ENCODE measurements at places on chromosomes 3 and 15. TPM values are rescaled to one million over a fixed set of nuclear protein-coding genes. Genes with fewer than 3 reads are reported as not detected.

RLBP1 gene
- polyA plus RNA-seq = not detected

AMT gene
- 8.2 TPM for polyA plus RNA-seq

UACA gene
- polyA plus RNA-seq = not detected

TFDP2 gene
- 96.2 TPM for polyA plus RNA-seq

ALPK3 gene
- not detected for polyA plus RNA-seq

PDCD7 gene
- 14.4 TPM for polyA plus RNA-seq

WDR76 gene
- polyA plus RNA-seq = 8.9 TPM

CCR9 gene
- not detected for polyA plus RNA-seq

SAMD7 gene
- polyA plus RNA-seq = not detected

DPP8 gene
- 33.1 TPM for polyA plus RNA-seq

DNA sequence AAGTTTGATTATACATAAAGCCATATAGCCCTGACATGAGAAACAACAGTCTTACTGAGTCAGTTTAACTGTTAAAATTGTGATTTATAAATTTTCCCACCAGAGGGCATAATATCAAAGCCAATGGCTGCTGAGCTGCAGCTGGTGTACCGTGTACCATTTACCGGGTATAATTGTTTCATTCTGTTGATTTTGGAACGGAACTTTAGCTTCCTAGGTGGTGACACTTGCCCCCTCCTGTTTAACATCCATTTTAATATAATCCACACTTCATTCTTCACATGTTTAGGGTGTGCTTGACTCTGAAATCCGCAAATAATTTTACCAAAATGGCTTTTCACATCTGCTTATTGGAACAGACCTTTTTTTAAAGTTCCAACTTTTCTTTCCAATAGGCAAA, 72.8 kb downstream of the SLC9A9 start:
- peak; percentile 9 for DNase-seq

DNA sequence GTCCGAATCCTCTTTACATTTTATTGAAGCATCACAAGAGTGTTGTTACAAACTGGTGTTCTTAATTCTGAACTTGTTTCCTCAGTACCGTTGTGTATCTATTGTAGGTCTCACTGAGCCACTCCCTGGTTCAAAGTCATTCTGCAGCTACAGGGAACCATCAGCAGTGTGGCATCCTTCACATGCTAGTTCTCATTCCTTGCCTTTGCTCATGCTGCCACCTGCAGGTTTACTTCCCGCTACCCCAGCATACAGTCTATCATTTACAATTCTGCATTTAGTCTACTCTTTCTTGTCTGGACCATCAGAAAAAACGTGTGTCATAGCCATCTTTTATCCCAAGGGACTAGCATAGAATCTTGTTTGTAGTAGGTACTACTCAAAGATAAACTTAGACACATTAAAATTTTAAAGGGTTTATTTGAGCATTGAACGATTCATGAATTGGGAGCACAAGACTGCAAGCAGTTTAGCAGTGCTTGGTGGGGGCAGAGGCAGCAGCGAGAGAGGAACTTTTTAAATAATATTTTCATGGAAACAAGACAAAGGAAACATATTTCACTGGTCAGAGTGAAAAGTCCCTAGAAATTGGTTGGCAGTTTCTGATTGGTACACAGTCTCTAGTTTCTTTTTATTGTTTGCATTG, 402.1 kb downstream of the CADM2 start:
- no peak for DNase-seq

GRCh38 chr15:39914977-39915376, 5.1 kb downstream of the GPR176 start:
- no peak for DNase-seq

- no peak for DNase-seq
Observed at GRCh38 chr3:85342915-85343314, 384.1 kb downstream of the CADM2 start.

- DNase-seq = no peak
Observed at GRCh38 chr15:25408929-25409328, 29.9 kb downstream of the UBE3A start.

DNA sequence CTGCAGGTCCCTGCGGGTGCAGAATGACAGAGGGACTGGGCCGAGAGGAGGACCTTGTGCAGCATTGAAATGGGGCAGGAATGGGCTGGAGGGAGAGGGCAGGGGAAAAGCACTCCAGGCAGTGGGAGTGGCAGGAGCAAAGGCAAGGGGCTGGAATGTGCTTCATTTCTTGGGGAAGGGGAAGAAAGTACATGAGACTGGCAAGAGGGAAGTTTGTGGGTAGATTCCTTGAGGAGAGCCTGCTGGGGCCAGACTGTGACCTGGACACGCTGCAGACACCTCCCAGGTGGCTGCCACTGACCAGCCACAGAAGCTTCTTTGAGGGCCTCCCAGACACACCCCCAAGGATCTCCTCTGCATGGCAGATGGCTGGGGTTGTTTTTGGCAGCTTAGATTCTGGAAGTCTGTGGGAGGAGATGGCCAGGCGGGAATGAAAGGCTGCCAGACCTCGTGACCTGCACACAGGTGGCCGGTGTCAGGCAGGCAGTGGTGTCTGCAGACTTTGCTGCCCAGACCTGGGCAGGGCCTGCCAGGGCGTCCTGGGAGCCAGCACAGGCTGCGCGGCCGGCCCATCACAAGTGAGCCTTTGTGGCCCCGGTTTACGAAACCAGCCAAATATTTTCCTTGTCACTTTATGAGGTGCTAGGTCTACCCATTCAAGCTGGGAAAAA, 53.1 kb downstream of the SPSB4 start:
- DNase-seq = no peak

DNA sequence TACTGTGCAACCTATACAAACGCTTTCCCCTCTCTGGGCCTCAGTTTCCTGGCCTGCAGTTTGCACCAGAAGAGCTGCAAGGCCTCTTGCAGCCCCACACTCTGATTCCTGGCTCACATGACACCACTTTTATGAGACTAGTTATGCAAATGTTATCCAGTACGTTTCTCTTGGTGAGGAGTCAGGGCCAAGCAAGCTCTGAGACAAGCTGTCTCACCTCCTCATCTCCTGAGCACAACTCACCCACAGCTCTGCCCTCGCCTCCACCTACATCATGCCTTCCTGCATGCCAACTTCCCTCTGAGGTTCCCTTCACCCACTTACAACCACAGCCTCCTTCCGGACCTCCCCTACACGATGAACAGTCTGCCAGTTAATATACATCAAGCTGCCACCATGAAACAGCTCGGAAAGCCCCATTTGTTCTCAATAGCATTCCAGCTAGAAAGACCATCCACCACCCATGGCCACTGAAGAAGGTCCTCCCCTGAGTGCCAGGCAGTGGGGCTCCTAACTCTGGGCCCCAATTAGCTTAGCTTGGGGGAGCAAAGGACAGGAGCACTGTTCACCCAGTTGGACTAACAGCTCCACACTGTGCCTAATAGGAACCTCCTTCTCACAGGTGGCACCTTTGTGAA, 25.0 kb downstream of the CRYGS start:
- peak; percentile 78 for DNase-seq

DNA sequence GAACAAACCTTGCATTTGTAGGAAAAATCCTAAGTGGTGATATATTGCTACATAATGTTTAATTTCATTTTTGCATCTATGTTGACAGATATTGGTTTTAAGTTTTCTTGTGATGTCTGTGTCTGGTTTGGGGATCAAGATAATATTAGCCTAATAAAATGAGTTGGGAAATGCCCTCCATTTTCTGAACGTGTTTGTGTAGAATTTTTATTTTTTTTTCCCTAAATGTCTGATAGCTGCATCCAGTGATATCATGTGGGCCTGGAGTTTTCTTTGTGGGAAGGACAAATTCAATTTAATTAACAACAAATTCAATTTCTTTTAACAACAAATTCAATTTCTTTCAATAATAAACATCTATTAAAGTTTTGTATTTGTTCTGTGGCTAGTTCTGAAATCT, 35.1 kb downstream of the NEDD4 start:
- no peak for DNase-seq

- no peak for DNase-seq
Observed at GRCh38 chr15:80556694-80557367, 138.3 kb upstream of the ABHD17C start.

- no peak for DNase-seq
Observed at GRCh38 chr3:71537211-71537611, 46.3 kb downstream of the FOXP1 start.

DNA sequence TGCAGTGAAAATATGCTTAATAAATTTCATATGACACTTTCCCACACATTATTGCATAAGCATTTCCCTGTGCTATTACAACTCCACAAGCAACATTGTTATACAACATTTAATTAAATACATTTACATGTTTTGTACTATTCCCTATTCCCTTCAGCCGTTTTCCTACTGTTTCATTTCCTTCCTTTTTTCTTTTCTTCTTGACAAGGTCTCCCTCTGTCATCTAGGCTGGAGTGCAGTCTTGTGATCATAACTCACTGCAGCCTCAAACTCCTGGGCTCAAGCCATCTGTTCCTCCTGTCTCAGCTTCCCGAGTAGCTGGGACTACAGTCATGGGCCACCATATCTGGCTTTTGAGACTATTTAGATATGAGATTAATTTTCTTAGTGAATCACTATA, 254.7 kb downstream of the NFKBIZ start:
- DNase-seq = no peak

DNA sequence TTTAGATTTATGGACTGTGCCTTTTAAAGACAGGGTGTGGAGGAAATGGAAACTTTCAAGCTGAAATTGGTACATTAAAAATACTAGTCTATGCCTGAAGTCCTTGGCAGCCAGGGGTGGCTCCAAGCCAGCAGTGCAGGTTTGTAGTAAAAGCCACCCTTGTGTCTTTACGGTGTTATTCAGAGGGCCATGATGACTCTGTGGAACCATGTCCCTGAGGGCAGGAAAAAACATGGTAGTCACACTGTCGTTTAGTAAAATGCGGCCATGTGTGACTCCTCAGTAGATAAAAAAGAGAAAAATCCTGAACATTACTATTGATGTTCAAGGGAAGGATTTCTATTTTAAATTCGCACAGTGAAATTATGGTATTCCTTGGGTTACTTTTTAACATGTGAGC, 2.7 kb downstream of the FAN1 start:
- no peak for DNase-seq

GRCh38 chr3:169430707-169431404, 232.7 kb downstream of the MECOM start:
- no peak for DNase-seq

DNA sequence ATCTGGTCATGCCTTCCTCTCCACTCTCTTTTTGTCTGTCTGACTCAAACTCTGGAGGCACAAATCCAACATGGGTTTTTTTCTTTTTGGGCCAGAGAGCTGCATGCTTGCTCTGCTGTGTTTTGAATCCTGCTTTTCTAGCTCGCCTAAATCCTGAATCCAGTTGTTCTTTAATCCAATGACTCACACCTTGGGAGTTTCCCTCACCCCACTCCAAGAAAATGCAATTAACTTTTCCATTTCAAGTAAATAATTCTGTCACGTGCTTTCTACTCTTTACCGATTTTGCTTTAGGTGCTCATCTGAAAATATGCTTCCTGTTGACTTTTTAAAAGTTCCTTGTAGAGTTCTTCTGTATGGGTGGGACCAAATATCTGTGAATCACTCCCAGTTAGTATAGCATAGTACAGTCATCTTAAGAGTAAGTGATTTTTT, 47.6 kb downstream of the SLMAP start:
- no peak for DNase-seq

GRCh38 chr3:11514191-11514821, 129.4 kb downstream of the VGLL4 start:
- no peak for DNase-seq

DNA sequence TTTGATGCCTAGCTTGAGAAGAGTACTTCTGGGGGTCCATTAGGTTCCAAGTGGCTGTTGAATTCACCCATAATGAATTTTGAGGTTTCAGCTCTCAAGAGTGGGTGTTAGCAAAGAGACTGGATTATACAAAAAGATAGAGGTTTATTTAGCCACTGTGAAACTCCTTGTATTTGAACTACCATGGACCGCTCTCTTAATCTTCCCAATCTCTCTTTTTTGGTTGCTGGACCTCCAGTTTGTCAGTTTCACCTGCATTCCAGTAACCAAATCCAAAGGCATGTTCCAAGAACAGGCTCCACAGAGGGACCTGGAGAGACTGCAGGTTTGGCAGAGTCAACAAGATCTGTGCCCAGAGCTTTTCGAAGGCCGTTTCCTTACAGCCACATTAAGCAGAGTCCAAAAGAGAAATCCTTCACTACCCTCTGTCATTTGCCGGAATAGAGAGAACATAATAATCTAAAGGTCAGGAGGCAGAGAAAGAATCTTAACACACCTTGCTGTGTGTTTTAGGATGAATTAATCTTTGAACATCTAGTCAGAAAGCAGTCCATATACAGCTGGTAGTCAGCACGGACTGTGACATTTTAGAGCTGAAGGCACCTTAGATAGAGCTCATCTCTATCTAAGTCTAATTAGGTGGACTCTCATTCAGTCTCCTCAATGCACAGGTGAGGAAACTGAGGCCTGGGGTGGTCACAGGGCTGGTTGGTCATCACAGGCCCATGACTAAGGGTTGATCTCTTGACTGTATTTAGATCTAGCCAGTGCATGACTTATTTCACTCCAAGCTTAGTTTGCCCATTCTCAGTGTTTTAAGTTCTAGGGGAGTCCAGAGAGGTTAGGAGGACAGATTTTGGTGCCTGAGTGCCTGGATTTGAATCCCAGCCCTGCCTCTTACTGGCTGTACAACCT, 1.3 kb downstream of the ABHD2 start:
- no peak for DNase-seq

GRCh38 chr15:47218295-47218694, 499.0 kb upstream of the SEMA6D start:
- no peak for DNase-seq

DNA sequence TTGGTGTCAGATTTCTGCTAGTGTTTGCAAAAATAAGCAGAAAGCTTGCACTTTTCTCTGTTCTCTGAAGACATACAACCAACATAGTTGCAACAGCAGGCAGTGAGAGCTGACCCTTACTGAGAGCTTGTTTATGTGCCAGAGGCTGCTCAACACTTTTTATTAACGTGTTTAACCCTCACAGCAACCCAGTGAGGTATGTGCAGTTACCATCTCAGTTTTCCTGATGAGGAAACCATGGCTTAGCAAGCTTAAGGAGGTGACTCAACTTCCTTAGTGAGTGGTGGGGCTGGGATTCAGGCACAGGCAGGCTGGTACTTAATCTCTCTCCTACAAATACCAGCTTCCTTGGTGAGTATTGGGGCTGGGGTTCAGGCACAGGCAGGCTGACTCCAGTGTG, 158.1 kb upstream of the CTDSPL start:
- DNase-seq = no peak

- DNase-seq = no peak
Observed at GRCh38 chr15:36483409-36483808, 96.0 kb upstream of the CDIN1 start.
